ENCODE measurements at places on chromosomes 2 and 18.

- DNase-seq, result no peak
Measured at GRCh38 chr2:101330253-101330933, 21.9 kb upstream of the RNF149 start.

- no peak for DNase-seq
Measured at GRCh38 chr2:198012025-198012424, 207.6 kb downstream of the PLCL1 start.

DNA sequence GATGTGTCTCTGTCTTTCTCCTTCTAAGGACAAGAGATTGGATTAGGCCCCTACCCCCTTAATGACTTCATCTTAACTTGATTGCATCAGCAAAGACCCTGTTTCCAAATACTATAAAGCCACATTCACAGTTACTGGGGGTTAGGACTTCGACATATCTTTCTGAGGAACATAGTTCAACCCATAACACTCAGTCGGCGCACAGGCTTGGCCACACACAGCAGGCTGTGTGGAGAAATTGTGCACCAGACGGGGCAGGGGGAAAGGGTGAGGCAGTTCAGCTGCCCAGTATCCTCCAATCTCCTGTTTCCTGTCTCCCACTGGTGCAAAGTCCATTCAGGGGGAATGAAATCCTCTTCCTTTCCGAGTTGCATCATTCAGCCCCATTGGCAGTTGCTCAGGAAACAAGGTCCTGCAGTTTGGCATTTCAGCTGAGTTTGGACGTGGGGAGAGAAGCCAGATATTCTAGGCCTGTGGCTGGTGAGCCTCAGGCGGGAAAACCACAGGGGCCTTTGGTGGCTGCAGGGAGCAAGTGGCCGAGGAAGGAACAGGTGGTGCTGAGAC is 9.4 kb upstream of the RAPGEF4 start:
- no peak for DNase-seq

DNA sequence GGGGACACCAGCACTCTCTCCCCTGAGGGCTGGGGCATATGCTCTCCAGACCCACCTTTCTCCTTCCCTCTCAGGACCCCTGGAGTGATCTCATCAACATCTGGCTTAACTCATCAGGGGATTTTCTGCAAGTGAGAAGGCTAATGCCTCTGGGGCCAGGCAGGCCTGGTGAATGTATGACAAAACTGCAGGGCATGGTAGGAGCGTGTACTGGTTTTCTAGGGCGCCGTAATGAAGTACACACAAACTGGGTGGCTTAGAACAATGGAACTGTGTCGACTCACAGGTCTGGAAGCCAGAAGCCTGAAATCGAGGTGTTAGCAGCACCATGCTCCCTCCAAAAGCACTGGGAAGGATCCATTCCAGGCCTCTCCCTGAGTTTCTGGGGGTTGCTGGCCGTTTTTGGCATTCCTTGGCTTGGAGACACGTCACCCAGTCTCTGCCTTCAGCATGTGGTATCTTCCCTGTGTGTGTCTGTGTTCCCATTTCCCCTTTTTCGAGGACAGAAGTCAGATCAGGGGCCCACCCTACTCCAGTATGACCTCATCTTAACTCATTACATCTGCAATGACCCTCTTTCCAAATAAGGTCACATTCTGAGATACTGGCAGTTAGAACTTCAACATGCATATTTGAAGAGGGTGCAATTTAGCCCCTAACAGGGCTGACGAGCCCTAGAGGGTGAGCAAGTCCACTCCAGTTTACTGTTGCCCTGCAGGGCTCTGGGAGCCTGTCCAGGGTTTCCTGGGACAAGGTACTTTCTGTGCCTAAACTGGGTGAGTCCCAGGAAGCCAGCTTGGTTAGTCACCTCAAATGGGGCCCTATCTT is 45.5 kb upstream of the CAB39 start:
- no peak for DNase-seq

GRCh38 chr2:46813020-46813415 is 102.6 kb downstream of the MCFD2 start:
- no peak for DNase-seq

DNA sequence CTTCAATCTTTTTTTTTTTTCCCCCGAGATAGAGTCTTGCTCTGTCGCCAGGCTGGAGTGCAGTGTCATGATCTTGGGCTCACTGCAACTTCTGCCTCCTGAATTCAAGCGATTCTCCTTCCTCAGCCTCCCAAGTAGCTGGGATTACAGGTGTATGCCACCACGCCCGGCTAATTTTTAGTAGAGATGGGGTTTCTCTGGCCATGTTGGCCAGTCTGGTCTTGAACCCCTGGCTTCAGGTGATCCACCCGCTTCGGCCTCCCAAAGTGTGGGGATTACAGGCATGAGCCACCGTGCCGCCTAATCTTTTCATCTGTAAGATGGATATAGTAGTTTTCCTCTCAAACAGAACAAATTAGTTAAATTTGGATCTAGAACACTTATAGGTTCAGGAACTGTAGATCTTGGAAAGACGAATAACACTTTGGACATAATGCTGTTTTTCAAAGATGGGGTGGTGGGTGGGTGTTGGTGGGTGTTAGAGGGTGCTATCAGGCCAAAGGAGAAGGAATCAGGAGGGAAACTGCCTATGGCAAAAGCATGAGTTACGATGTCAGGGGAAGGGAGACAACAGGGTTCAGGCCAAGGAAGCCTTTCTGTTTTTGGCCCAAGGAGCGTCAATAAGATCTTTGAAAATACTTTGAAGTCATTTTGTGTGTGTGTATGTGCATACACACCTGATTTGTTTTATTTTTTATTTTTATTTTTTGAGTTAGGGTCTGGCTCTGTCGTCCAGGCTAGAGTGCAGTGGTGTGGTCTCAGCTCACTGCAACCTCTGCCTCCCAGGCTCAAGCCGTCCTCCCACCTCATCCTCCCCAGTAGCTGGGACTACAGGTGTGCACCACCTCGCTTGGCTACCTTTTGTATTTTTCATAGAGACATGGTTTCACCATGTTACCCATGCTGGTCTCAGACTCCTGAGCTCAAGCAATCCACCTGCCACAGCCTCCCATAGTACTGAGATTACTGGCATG is 6.8 kb downstream of the RPL37A start:
- DNase-seq, result no peak

GRCh38 chr2:207107551-207107950 is 58.2 kb downstream of the KLF7 start:
- no peak for DNase-seq

DNA sequence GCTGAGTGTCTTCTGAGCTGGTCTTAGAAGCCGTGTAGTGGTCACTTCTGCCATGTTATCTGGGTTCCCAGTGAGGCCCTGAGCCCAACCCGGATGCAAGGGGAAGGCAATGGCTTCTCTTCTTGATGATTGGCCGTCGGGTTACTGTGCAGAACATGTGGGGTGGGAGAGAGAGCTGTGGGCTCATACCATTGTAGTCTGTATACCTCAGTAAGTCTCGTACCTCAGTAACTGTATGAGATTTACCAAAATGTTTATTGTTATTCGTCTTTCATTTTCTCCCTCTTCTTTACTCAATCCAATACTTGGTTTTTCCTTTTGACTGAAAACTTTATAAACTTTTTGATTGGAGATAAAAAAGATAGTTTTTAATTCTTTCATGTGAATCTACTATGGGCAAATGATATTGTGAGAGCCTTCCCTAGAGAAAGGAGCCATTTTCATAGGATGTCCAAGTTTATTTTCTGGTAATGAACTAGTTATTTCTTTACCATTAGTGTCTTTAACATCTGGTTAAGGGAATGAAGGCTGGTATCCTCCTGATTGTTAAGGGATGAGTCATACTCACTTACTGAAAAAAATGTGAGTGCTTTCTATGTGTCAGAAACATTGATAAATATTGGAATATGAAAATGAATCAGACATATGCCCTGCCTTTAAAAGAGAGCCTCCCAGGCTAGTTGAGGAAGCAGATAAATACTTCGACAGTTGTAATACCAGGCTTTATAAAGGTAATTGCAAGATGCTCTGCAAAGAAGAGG is 129.9 kb downstream of the PRPF40A start:
- no peak for DNase-seq

DNA sequence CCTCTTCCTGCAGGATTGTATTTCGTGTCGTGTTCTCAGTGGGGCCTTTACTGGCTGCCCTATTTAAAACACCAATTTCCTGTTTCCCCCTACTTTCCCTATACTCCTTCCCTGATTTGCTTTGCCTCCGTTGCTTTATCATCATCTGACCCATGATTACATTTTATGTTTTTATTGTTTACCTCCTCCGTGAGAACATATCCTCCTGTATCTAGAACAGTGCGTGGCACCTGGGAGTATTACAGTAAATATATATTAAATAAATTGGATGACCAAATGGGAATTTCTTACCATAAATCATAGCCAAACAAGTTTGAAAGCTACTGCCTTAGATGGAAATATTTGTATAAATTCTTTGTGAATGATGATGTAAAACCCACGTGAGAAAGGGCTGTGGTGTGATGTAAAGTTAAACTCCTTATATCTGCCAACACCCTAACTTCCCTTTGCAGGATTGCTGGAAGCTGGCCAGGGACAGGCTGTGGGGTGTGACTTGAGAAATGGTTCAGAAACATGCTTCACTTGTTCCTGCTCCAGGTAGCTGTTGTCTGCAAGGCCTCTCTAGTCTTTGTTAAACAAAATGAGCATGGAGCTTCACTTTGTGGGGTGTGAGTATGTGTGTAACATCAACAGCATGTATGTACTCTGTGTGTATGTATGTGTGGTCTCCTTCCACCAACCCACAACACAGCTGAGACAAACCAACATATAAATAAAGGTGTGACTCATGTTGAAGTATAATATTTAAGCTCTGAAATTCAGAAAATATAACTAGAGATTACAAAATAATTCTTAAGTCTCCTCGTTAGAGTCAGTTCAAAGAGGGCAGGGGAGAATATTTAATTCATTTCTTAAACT is 40.3 kb downstream of the LHCGR start:
- no peak for DNase-seq

DNA sequence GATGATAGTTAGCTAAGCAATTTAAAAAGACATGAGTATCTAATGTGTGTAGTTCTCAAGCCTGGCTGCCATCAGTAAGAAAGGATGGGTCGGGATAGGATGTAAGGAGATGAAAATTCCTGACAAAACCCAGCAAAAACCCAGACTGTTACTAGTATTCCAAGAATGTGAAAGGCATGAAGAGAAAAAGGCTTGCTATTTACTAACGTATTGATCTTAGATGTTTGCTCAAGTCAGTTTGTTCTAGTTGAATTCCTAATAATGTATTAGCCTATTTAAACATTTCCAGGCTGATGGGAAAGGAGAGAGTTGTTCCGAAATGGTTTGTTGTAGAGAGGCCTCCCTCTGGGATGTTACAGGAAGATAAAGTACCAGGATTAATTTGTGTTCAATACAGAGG is 88.2 kb downstream of the ZNF532 start:
- DNase-seq, result no peak

- DNase-seq, result no peak
Measured at GRCh38 chr2:157075924-157076323, 181.6 kb upstream of the GALNT5 start.

DNA sequence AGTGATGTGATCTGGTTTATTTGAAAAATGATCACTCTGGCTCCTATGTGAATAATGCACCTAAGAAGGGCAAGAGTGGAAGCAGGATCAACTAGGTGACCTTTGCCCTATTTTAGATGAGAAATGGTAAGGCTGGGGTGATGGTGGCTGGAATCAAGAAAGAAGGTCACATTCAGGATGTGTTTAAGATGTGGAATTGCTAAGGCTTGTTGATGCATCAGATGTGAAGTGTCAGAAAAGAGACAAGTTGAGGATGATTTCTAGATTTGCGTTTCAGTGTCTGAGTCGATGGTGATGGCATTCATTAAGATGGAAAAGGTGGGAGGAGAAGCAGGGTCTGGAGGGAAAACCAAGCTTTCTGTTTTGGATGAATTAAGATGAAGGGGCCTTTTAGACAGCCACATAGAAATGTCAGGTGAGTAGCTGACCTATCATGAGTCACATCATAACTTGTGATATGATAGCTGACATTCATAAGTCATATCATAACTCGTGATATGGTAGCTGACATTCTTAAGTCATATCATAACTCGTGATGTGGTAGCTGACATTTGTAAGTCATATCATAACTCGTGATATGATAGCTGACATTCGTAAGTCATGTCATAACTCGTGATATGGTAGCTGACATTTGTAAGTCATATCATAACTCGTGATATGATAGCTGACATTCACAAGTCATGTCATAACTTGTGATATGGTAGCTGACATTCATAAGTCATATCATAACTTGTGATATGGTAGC is 101.2 kb upstream of the SEC11C start:
- no peak for DNase-seq

- DNase-seq, result no peak
Measured at GRCh38 chr2:217614498-217614897, 388.3 kb downstream of the TNS1 start.

DNA sequence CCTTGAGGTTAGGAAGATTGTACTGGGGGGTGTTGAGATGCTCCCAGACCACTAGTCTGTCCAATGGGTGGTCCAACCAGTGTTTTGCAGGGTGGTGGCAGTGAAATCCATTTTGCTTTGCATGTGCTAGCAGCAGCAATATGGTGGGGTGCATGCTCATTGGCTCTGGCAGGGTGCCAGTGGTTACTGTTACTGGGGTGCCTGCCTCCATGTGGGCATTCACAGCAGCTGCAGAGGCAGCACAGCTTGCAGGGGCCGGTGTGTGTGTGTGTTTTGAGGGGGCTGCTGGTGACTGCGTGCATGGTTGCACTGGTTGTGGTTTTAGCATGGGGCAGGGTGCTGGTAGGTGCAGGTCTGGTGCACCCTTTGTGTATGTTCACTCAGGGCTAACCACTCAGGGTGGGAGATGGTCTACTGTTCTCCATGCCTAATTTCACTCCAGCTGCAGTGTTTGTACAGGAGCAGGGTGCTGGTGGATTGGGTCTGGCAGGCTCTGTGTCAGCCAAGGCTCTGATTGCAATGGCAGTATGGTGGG is 265.4 kb downstream of the NUP35 start:
- no peak for DNase-seq

DNA sequence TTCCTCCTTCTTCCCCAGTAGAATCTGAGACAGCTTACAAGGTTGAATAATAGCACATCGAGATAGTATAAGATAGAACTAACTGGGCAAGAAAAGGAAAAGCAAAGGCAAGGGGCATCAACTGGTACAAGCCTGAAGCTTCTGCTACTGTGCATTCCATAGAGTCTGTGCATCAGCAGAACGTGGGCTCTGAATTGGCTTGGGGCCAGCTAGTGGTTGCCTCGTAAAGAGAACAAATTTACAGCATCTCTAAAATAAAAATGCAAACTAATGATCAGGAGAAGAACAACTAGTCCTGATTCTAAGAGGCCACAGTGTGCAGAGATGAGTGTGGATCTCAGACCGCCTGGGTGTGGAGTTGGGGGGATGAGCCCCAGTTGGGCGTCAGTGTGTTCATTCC is 36.6 kb downstream of the UPP2 start:
- no peak for DNase-seq
